ENCODE measurements at places on chromosomes 6 and 20.

DNA sequence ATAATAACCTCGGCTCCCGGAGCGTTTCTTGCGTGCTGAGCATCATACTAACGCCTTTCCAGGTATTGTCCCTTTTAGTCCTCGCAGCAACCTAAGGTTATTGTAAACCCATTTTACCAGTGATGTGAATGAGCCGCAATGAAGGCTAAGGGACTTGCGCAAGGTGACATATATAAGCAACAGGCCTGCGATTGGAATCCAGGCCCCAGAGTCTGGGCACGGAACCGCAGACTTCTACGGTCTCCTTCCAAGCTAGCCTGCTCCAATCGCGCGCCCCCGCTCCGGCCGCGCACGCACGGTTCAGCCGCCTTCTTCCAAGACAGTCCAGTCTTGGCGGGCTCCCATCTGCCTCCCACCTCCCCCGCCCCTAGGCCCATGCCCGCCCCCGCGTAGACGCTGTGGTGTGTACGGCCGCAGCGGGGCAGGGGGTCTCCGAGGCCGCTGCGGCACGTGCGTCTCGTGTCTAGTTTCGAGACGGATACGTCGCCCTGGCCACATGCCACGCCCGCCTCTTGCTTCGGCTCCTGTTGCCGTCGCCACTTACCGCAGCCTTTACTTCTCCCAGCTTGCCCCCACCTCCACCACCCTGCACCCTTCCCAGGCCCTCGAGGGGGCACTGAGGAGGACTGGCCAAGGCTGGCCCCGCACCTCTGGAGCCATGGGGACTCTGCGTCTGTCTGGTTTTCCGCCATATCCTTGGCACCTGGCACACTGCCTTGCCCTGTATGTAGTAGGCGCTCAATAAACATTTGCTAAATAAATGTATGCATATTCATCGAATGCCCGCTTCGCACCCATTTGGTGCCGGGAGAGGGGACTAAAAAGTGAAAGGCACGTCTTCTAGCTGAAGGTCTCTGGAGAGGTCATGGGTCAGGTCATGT is 855 bp upstream of the GFOD1 start:
- DNase-seq: no peak

DNA sequence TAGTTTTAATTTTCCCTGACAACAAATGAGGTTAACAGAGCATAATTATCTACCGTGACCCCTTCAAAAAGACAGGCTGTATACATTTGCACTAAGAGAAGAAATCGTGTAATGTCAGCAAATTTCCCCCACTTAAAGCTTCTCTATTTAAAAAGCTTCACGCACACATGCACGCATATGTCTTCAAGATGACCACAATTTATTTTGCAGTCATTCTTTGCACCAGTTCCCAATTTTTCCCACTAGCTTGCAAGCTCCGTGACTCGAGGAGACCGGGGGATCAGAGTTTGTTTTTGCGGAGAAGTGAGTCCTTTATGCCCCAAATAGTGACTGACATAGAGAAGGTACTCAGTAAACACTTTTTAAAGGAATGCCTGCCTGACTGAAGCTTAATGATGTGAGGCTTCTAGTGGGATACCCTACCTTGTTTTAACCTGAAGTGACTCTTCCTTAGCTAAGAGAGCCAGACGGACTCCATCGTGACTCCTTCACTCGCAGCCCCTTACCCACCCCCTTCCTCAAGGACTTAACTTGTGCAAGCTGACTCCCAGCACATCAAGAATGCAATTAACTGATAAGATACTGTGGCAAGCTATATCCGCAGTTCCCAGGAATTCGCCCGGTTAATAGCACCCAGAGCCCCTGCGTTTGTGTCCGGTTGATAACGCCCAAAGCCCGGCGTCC is 9.3 kb upstream of the NQO2 start:
- DNase-seq: no peak

- no peak for DNase-seq
Measured at GRCh38 chr6:132998418-132998817, 184.0 kb downstream of the RPS12 start.

GRCh38 chr6:33620158-33620855 is 815 bp upstream of the ITPR3 start:
- DNase-seq: no peak

DNA sequence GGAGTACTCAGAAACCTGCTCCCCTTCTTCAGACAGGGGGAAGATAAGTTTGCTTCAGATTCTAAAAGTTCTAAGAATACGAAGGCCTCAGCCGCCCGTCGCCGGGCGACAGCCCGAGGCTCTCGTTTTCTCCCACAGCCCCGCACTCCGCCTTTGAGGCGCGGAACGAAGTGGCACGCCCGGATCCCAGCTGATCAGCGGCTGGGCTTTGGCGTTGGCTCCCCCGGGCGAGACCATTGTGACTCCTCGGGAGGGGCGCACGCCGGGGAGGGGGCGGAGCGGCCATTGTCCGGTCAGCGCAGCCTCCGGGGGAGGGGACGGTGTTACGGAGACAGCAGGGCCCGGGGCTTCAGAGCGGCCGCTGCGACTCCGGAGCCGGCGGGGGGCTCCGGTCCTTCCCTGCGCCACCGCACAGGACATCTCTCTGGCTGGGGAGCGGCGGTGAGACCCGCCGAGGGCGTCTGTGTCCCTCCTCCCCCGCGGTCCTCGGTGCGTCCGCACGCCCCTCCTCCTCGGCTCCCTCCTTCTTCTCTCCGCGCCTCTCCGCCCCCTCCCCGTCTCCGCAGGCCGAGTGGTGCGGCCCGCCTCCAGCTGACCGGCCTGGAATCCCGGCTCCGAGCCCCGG is at the start of gene ZFAND3:
TSS of gene ZFAND3 (plus strand) at position 551 of the 625 bp plus-strand sequence. CDS start 219 bp downstream, outside the sequence.
- DNase-seq: peak; percentile 91

DNA sequence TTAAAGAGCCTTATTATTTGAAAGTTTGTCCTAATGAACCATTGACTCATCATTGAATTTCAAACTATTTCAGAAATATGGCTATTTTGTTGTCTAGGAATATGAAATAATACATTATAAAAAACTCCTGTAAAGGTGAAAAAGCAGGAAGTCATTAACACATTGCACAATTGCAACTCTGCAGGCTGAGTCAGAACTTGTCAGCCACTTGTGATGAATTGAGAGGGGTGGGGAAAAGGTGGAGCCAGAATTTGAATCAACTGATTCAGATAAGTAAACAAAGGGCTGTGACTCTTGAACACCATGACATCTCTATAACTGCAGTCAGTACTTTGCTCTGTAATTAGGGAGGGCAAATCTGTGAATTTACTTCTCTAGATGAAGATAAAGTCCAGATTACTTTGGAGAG is 6.0 kb downstream of the C6orf141 start:
- DNase-seq: no peak

DNA sequence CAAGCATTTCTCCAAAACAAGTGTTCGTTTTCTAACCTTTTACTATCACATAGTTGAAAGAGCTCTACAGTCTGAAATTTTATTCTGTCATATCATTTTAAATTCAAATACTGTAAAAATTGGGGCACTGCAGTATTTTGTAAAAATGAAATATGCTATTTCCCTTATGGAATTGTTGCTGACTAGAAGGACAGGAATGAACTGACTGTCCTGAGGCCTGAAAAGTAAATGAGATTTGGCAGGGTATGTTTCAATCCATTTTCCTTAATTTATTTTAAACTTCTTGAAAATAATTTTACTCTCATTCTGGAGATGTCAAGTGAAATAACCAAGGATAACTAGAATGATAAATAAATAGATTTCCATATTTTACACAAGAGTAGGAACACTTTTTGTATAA is 11.9 kb upstream of the PNRC1 start:
- DNase-seq: no peak

- DNase-seq: no peak
Measured at GRCh38 chr6:53624502-53624901, 41.1 kb downstream of the KLHL31 start.

DNA sequence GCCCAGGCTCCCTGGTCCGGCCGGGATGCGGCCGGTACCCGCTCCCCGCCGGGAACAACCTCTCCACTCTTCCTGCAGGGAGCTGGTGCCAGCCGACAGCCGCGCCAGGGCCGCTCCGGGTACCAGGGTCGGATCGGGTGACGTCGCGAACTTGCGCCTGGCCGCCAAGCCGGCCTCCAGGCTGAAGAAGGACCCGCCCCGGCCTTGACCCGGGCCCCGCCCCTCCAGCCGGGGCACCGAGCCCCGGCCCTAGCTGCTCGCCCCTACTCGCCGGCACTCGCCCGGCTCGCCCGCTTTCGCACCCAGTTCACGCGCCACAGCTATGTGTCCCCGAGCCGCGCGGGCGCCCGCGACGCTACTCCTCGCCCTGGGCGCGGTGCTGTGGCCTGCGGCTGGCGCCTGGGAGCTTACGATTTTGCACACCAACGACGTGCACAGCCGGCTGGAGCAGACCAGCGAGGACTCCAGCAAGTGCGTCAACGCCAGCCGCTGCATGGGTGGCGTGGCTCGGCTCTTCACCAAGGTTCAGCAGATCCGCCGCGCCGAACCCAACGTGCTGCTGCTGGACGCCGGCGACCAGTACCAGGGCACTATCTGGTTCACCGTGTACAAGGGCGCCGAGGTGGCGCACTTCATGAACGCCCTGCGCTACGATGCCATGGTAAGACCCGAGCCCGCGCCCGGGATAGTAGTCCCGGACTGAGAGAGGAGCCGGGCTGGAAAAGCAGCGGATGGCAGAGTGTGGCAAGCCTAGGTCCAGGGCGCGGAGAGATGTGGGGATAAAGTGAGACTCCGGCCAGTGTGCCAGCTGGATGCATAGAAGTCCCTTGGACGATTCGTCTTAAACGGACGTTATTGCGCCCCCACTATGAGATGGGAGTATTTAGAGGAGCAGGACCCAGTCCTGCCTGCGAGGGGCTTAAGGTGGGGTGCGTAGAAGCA is at the start of gene NT5E:
TSS of gene NT5E (plus strand) at position 266 of the 942 bp plus-strand sequence. CDS start at position 323, 57 bp downstream.
- peak; percentile 46 for DNase-seq

- no peak for DNase-seq
Measured at GRCh38 chr6:3288711-3289663, 30.2 kb downstream of the PSMG4 start.

DNA sequence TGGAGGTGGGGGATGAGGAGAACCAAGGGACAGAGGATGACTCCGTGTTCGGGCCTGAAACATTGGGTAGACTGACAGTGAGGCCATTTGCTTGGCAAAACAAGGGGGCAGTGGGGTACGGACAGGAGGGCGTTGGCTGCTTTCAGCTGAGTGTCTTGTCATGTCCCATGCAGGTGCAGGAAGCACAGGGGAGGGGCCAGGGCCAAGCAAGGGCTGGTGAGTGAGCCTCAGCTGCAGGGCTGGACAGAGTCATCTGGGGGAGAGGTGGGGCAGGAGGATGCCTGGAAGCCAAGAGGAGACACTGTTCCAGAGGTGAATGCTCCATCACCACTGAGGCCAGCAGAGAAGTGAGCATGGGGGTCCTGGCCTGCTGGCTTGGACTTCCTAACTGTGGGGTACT is 78.4 kb downstream of the ERMARD start:
- no peak for DNase-seq

DNA sequence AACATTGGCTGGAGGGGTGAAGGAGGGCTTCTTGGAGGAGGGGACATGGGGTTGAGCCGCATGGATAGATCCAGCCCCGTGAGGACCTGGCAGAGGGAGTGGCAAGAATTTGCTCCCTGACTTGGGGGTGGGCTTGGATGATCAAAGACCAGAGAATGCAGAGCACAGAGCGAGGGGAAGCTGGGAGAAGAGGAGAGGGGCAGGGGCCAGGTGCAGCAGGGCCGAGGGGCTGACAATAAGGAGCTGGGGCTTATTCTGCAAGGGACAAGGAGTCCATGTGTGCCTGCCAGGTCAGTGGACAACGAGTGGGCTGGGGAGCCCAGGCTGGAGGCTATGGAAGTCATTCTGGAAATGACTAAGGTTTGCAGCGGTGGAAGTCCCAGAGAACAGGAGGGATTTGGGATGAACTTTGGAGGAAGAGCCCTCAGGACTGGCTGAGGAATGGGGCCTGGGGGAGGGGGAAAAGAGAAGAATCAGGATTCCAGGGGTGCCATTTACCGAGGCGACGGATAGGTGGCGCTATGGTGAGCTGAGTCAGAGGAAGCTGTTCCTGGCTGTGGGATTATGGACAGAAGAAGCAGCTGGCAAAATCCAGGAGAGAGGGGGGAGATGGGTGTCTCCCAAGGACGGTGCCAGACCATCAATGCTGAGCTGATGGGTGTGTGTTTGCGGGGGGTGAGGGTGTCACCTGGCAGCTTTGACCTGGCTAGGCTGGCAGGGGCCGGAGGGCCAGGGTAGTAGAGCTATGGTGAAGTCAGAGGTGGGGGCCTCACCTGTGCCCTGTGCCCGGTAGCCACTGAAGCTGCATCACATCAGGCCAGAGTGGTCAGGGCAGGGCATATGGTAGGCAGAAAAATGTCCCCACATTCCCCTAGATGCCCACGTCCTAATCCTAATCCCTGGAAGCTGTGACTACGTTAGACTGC is 7.8 kb downstream of the KCNG1 start:
- no peak for DNase-seq

- DNase-seq: no peak
Measured at GRCh38 chr20:53399592-53400335, 193.9 kb downstream of the ZNF217 start.

Data from stimulated activated CD8-positive, alpha-beta memory T cell treated with anti-CD3 and anti-CD28 coated beads, Interleukin-7, amount 100 ng/mL, for 48 hours (primary cell).